ENCODE measurements at places on chromosomes 4 and X. TPM values are rescaled to one million over a fixed set of nuclear protein-coding genes. Genes with fewer than 3 reads are reported as not detected.

The FGD1 gene
- total RNA-seq = 18.8 TPM

The WDR13 gene
- total RNA-seq = 70.4 TPM

DNA sequence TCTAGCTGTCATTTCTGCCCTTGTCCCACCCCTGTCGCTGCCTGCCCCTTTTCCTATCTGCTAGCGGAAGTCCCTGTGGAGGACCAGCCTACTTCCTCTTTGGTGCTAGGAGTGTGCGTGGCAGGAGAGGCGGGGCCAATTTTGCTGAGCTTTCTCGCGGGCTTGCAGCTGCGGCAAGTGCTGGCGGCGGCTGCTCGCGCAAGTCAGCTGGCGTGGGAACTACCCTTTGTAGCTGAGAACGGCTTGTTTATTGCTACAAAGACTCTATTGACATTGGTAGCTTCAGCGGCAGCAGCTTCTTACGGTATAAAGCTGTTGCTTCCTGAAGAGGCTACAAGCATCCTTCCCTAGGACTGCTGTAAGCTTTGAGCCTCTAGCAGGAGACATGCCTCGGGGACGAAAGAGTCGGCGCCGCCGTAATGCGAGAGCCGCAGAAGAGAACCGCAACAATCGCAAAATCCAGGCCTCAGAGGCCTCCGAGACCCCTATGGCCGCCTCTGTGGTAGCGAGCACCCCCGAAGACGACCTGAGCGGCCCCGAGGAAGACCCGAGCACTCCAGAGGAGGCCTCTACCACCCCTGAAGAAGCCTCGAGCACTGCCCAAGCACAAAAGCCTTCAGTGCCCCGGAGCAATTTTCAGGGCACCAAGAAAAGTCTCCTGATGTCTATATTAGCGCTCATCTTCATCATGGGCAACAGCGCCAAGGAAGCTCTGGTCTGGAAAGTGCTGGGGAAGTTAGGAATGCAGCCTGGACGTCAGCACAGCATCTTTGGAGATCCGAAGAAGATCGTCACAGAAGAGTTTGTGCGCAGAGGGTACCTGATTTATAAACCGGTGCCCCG, at the start of gene MAGEH1:
Gene MAGEH1 (plus strand): TSS at position 138 of the 843 bp plus-strand sequence. CDS start 248 bp downstream, at position 386.
- peak; percentile 78 for DNase-seq
- H3K36me3 ChIP-seq = no peaks in the 10 kb centered on the region
- peak within 1 kb of the TSS; percentile 93 for H3K27ac ChIP-seq
- peaks cover 3% of the 10 kb centered on the region for H3K27me3 ChIP-seq
- H3K4me1 ChIP-seq = peaks cover 2% of the 10 kb centered on the region

GRCh38 chr4:159319027-159319426, 216.1 kb downstream of the RAPGEF2 start:
- H3K36me3 ChIP-seq = no peaks in the 10 kb centered on the region
- no peak overlapping the region for H3K4me3 ChIP-seq
- no peak for DNase-seq

The DHRSX gene
- 37.1 TPM for total RNA-seq

- peaks cover 4% of the 10 kb centered on the region for H3K4me1 ChIP-seq
- no peak overlapping the region for H3K27ac ChIP-seq
- no peaks in the 10 kb centered on the region for H3K36me3 ChIP-seq
- no peaks in the 10 kb centered on the region for H3K27me3 ChIP-seq
- no peak overlapping the region for H3K4me3 ChIP-seq
Observed at GRCh38 chrX:65706041-65706828, 38.8 kb downstream of the MSN start.

The CITED1 gene
- 42.7 TPM for total RNA-seq

GRCh38 chr4:16524911-16525554, 298.8 kb upstream of the TAPT1 start:
- no peak overlapping the region for H3K4me3 ChIP-seq
- no peak for DNase-seq
- no peak overlapping the region for H3K27ac ChIP-seq
- H3K27me3 ChIP-seq = no peaks in the 10 kb centered on the region

The RASL11B gene
- 24.8 TPM for total RNA-seq

DNA sequence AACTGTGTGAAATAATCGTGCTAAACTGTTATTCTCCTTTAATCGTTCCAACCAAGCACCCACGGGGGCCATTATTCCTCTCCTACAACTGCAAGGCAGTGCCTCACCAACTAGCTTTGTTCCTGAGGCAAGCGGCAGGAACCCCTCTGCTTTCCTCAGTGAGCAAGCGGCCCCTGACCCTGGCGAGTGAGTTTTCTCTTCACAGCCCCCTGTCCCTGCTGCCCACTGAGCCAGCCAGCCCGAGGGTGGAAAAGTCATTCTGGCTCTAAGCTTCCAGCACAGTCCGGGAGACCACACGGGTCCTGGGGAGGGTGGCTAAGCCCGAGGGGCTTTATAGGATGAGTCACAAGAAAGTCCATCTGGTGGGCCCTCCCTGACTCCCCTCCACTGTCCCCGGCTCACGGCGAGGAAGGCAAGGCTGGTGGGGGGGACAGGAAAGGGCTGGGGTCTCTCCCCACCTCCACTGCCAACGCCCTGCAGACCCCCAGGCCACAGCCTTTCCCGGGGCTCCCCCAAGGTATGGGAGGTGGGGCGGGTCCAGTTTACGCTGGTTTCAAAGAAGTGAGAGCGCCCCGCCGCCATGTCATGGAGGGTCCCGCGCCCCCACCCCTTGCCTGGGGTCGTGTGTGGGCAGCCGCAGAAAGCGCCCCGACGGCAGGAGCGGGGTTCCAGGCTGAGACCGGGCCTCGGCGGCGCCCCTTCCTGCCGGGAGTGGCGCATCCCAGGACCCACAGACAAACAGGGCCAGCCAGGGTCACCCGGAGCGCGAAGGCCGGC, 45.0 kb downstream of the CPLX1 start:
- DNase-seq = no peak
- H3K27me3 ChIP-seq = peaks cover 24% of the 10 kb centered on the region
- H3K4me1 ChIP-seq = peaks cover 25% of the 10 kb centered on the region
- peak overlapping the region; percentile 92 for H3K4me3 ChIP-seq
- H3K27ac ChIP-seq = peak overlapping the region; percentile 95
- H3K36me3 ChIP-seq = peaks cover 12% of the 10 kb centered on the region

- H3K36me3 ChIP-seq = no peaks in the 10 kb centered on the region
- H3K27ac ChIP-seq = no peak overlapping the region
- H3K27me3 ChIP-seq = no peaks in the 10 kb centered on the region
- no peak for DNase-seq
Observed at GRCh38 chr4:92455951-92456350, 152.2 kb downstream of the GRID2 start.

DNA sequence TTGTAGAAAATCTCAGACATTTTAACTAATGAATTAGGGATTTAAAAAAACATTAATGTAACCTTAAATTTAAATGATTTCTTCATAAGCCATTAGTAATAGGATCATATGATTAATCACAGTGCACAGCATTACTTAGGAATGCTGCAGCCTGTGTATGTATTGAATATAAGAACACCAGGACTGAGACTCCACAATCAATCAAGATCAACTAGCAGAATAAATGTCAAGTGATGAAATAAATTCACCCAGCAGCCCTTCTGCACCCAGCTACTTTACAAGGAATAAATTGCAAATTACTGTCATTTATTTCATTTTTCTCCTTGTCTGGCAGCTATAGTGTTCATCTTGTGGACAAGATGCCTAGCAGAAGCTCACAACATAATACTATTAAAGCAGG, 46.5 kb downstream of the NEIL3 start:
- H3K27ac ChIP-seq = no peak overlapping the region
- peaks cover 2% of the 10 kb centered on the region for H3K4me1 ChIP-seq
- H3K4me3 ChIP-seq = no peak overlapping the region
- H3K27me3 ChIP-seq = no peaks in the 10 kb centered on the region

DNA sequence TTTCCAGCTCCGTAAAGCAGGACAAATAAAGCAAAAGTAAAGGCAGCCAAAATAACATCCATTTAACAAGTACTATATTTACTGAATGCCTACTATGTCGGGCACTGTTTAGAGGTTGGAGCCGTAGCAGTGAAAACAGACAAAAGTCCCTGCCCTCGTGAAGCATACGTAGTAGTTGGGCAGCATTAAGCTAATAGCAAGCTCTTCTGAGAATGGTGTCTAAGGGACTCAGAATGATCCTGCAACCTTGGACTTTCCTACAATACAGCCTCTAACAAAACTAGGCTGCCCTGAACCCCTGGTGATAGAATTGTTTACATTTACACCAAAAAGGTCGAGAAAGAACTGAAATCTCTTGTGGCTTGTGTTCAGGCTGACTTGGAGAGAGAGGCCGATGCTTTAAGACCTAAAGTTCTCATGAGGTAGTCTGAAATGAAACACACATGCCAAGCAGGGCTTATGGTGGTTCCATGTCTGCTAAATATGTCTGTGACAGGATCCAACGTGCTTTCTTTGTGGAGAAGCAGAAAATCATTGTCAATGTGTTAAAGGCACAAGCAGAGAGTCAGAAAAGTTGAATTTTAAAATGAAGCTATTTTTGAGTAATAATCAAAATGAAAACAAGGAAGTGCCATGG, 898 bp upstream of the PDGFC start:
- H3K27ac ChIP-seq = no peak overlapping the region
- H3K27me3 ChIP-seq = peaks cover 4% of the 10 kb centered on the region
- no peaks in the 10 kb centered on the region for H3K36me3 ChIP-seq
- peak overlapping the region; percentile 70 for H3K4me3 ChIP-seq
- peaks cover 2% of the 10 kb centered on the region for H3K4me1 ChIP-seq

GRCh38 chrX:14124562-14124961, 94.9 kb upstream of the GEMIN8 start:
- H3K4me3 ChIP-seq = no peak overlapping the region
- H3K4me1 ChIP-seq = peaks cover 3% of the 10 kb centered on the region
- no peak for DNase-seq
- no peak overlapping the region for H3K27ac ChIP-seq
- no peaks in the 10 kb centered on the region for H3K36me3 ChIP-seq

The FAM53A gene
- 1.1 TPM for total RNA-seq

DNA sequence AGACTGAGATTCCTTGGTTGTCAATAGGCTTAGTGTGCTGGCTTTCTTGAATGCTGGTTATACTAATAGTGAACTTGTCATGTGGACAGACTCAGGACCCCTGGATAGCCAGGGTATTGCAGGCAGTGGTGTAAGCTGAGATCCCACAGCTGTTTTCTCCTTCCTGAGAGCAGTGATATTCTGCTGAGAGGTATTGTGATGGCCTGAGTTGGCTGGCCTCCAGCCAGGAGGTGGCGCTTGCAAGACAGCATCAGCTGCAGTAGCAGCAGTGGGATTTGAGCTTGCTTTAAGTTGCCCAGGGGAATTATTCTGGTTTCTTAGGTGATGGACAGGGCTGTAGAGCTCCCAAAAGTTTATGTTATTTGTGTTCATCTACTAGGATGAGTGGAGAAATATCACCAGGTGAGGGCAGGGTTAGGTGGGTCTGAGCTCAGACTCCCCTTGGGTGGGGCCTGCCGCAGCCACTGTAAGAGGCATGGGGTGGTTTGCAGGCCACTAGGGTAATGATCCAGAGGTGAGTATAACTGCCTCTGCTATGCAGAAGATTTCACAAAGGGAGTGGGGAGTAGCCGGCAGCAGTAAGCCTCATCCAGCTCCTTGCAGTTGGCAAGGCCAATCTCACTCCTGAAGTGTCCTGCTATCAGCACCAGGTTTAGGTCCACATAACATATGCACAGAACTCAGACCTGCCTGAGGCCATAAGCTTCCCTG, 66.2 kb downstream of the IL15 start:
- no peak for DNase-seq
- no peaks in the 10 kb centered on the region for H3K36me3 ChIP-seq
- H3K4me1 ChIP-seq = no peaks in the 10 kb centered on the region
- no peak overlapping the region for H3K27ac ChIP-seq

DNA sequence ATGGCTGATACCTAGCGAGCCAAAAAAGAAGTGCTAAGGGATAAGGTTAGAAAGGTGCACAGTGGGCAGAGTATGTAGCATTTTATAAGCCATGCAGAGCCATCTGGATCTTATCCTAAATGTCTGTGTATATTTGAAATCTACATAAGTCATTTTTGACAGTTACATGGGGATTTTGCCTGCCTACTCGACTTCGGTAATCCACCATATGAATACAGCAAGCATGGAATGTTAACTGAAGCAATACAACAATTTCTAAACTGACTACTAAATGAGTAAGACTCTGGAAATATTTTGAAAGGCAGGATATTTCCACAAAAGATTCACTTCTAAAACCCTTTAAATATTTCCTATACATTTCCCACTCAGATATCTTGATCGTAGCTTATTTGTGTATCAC, 122.5 kb downstream of the KCNIP4 start:
- no peak overlapping the region for H3K27ac ChIP-seq
- DNase-seq = no peak
- H3K4me1 ChIP-seq = no peaks in the 10 kb centered on the region

- H3K27me3 ChIP-seq = no peaks in the 10 kb centered on the region
- no peak overlapping the region for H3K27ac ChIP-seq
- H3K4me3 ChIP-seq = no peak overlapping the region
- no peaks in the 10 kb centered on the region for H3K4me1 ChIP-seq
- DNase-seq = no peak
Observed at GRCh38 chr4:39083164-39083563, 21.1 kb downstream of the KLHL5 start.

The HPGD gene
- 0.64 TPM for total RNA-seq

GRCh38 chrX:100418556-100418955, 8.5 kb upstream of the PCDH19 start:
- H3K27ac ChIP-seq = no peak overlapping the region
- no peak for DNase-seq
- no peaks in the 10 kb centered on the region for H3K27me3 ChIP-seq
- peaks cover 18% of the 10 kb centered on the region for H3K4me1 ChIP-seq

- H3K27ac ChIP-seq = no peak overlapping the region
- no peak overlapping the region for H3K4me3 ChIP-seq
- no peak for DNase-seq
- no peaks in the 10 kb centered on the region for H3K27me3 ChIP-seq
Observed at GRCh38 chr4:28444886-28445496, 1584.3 kb downstream of the STIM2 start.

DNA sequence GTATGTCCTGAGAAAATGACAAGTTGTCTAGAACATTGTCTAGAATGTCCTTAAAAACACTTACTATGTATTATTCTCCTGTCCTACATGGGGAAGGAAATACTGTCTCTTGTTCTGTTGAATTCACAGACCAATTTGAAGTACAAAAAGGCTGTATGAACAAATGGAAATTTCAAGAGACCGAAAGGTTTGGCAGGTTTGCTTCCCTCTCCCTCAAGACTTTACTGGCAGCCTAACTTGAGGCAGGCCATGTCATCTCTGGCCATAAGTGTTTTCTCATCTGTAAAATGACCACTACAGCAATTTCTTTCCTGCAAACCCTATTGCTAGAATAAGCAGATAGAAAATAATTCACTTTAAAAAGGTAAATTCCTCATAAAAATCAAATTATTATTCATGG, 191.2 kb upstream of the BMP3 start:
- H3K36me3 ChIP-seq = no peaks in the 10 kb centered on the region
- no peak overlapping the region for H3K27ac ChIP-seq
- peaks cover 2% of the 10 kb centered on the region for H3K27me3 ChIP-seq
- H3K4me3 ChIP-seq = no peak overlapping the region
- no peak for DNase-seq

- H3K36me3 ChIP-seq = no peaks in the 10 kb centered on the region
- no peaks in the 10 kb centered on the region for H3K27me3 ChIP-seq
- no peak overlapping the region for H3K27ac ChIP-seq
Observed at GRCh38 chrX:97936296-97936695, 1052.6 kb downstream of the RPA4 start.

The ZNF674 gene
- 6.4 TPM for total RNA-seq

The TSPAN7 gene
- total RNA-seq = 54.0 TPM

The BBS12 gene
- 2.8 TPM for total RNA-seq

- no peak overlapping the region for H3K27ac ChIP-seq
- no peaks in the 10 kb centered on the region for H3K36me3 ChIP-seq
- DNase-seq = no peak
- no peak overlapping the region for H3K4me3 ChIP-seq
- H3K27me3 ChIP-seq = no peaks in the 10 kb centered on the region
Observed at GRCh38 chrX:50103866-50104566, 96.8 kb downstream of the AKAP4 start.

The FMR1NB gene
- not detected for total RNA-seq

All from glutamatergic neuron (in vitro differentiated cells).